Fibroblast of gingiva (primary cell): ENCODE measurements at places on chromosomes 5 and 9.

DNA sequence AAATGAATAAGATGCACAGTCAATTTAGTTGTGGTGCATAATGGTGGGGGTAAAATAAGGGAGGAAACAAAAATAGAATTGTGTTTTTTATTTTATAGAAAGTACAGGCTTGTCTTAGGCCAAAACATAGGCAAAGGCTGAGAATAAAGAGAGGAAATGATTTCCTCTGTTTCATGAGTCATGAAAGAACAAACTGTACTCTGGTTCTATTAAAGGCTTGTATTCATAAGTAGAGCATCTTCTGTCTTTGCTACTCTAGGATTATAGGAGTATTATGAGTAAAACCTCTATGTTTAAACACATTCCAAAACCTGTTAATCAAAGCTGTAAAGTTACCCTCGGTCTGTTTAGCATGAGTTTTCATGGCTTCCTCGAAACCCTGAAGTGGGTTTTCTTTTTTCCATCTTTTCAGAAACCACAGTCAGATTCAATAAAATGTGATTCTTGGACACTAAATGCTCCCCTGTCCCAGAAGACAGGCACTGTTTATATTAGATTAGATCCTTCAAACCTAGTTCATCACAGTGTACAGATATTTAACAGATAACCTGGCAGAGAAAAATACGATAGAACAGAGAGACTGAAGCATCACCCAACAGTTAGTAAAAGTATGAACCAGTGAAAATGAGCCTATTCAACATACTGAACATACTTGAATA, 473.9 kb upstream of the CYLC2 start:
- no peak for DNase-seq

DNA sequence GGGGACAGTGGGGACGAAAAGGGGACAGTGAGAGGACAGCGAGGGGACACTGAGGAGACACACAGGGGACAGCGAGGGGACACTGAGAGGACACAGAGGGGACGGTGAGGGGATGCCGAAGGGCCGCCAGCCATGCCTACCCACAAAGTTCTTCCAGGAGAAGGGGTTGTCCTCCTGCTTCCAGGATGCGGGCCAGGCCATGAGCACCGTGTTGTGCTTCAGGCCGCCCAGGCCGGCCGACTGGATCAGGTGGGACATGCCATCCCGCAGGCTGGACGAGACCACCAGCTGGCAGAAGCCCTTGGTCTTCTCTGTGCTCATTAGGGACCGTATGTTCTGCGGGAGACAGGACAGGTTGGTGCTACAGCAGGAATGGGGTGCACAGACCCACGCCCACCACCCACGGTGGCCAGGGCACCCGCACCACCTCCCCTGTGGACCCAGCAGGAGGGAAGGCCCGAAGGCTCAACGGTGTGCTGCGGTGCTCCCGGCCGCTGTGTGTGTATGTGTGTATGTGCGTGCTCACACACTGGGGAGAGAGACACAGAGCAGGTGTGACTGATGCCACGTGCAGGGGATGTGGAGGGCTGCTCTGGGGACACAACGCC, 46.6 kb downstream of the SLC12A7 start:
- no peak for DNase-seq

DNA sequence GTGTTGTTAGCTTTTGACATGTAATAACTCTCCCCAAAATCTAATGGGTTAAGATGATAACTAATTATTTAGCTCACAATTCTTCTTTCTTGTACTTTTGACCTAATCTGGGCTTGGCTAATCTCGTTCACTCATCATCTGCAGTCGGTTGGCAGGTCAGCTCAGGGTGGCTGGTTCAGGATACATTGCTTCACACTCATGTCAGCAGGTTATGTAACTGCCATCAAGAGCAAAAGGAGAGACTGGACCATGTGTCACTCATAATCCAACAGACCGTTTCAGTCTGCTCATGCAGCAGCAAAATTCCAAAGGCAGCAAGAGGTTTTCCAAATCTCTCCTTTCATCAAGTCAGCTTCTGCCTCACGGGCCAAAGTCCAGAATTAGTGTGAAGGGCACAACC, 998.4 kb upstream of the CTNND2 start:
- no peak for DNase-seq

DNA sequence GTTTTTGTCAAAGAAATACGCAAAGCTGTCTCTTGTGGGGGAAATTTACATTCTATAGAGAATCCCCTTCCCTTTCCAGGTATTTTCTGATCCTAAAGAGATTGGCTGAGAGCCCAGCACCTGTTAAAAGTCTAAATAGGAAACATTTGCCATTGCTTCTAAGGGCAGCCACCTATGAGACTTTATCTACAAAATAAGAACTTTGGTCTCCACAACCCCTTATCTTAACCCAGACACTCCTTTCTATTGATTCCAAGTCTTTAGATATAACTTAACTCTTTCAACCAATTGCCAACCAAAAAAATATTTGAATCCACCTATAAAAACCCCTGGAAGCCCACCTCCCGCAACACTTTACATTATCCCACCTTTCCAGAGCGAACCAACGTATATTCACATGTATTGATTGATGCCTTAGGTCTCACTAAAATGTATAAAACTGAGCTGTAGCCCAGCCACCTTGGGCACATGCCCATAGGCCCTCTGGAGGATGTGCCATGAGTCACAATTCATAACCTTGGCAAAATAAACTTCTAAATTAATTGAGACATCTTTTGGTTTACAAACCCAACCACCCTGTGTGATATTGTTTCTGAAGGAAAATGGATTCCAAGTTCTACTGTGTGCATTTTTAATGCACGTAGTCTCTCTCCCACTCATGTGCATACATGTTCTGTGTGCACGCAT, 211.4 kb downstream of the GAS1 start:
- peak; percentile 45 for DNase-seq

- DNase-seq, result no peak
Observed at GRCh38 chr5:177169271-177169670, 35.7 kb downstream of the NSD1 start.

DNA sequence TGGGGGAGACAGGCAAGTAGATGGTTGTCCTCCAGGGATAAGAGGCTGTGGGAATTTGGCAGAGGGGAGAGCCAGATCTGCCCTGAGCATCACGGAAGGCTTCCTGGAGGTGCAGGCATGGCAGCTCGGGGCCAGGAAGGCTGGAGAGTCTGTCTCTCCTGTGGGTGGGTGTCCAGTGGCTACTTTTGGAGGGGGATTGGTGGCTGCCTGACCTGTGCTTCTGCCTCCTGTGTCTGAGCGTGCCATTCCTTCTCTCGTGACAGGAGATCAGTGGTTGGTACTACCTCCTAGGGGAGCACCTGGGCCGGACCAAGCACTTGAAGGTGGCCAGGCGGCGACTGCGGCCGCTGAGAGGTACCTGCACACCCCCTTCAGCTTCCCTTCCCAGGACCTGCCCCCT, 33.5 kb downstream of the RGS3 start:
- no peak for DNase-seq

- DNase-seq, result peak; percentile 32
Observed at GRCh38 chr5:172839669-172840431, 5.8 kb downstream of the ERGIC1 start.

DNA sequence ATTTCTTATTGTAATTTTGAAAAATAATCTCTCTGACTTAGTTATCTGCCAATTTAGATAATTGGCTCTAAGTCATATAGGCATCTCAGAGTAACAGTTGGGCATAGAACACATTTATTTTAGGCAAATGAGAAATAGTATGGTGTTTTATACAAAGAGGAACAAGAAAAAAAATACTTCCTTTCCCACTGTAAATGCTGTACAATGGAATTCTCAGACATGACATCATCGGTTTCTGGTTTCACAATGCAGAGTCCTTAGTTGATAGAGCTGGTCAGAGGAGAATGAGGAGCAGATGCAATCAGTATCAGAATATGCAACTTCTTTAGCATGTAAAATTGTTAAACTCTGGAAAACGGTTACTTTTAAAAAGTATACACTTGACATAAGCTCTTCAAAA, 49.4 kb downstream of the PLK2 start:
- peak; percentile 59 for DNase-seq

DNA sequence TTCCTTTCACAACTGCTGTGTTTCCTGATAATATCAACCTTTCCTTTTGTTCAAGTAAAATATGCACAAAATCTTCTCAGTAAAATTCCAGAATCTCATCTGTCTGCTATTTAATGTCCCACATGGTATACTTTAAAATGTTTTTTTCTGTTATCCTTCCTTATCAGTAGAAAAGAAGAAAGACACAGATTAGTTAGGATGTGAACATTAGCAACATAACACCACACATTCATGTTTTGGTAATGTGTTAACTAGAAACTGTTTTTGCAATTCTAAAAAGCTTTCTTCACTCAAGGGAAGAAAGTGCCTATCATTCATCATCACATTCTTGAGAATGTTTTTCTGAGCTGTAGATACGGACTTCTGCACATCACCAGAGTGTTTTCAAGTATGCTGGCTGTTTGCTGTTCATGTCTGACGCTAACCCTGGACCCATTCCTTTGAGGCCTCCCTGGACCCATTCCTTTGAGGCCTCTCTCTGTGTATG, 10.5 kb upstream of the ARSB start:
- no peak for DNase-seq

GRCh38 chr5:156956321-156956720, 6.7 kb downstream of the TIMD4 start:
- no peak for DNase-seq

GRCh38 chr9:37025071-37025822, 8.8 kb downstream of the PAX5 start:
- DNase-seq, result no peak

DNA sequence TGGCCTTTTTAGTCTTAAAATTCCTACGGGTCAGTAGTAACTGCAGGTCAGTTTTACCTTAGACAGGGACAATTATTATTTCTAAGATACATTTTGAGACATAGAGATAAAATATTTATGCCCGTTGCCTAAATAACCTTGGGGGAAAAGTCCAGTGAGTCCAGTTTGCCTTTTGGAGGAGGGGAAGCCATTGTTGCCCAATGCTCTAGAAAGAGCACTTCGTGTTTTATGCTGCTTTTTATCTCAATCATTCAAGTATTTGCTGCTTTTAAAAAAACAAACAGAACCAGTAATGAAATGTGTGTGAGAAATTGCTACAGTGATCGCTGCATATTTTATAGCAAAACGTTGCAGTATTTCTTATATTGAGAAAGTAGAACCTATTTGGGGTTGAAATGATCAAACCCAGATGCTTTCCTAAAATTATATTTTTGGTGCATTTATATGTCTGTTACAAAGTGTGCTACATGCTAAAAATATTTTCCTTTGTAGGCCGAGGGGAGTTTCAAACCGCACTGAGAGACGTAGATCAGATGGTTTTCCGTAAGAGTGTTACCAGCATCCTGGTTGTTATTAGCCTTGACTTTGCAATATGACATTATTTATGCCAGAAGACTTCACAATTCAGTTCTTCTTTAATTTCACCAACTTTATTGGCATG, 266.8 kb downstream of the AOPEP start:
- peak; percentile 89 for DNase-seq

DNA sequence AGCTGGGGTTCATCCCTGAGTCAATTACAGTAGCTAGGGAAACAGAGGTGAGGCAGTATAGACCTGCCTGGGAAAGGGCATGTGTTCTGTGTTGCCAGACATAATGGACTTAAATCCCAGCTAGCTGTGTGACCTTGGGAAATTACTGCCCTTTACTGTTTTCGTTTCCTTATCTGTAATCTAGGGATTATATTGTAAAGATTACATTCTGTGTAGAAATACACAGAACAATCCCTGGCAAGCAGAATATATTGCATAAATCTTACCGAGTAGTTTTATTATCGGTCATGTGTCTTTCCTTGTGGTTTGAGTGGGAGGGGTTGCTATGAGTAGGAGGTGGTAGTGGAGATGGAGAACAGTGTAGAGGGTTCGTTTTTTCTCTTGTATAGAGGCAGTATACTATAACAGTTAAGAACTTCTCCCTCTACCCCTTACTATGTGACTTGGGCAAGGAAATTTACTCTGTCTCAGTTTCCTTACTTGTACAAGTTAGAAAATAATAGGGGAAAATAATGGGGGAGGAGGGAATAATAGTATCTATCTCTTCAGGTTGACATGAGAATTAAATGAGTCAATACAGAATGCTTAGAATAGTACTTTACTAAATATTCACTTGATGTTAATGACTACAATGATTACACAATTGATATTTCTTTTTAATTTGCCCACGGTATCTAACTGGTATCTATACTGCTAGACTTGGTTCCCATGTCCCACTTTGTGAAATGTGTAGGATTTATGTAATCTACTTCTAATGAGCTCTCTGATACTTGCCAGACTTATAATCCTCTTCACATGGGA, 7.1 kb upstream of the DMXL1 start:
- no peak for DNase-seq

GRCh38 chr9:21556581-21557427, 74.7 kb upstream of the IFNE start:
- no peak for DNase-seq

GRCh38 chr5:132260714-132261551, 3.4 kb downstream of the PDLIM4 start:
- DNase-seq, result peak; percentile 50

DNA sequence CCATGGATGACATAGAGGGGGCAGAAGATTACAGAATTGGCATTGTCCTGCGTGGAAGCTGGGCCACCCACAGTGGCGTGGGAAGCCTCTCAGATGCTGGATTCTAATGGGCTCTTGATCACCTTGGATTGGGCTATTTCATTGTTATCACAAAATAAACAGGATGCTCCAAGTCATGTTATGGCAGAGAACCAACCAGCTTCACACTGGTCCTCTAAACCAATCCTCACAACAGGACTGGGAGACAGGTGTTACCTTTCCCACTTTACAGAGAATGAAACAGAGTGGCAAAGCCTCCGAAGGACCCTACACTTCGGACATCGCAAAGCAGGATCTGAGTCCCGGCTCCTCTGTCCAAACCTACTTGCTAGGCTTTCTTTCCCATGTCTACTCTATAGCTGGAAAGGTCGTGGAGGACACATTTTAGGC, 455 bp upstream of the SMIM3 start:
- DNase-seq, result no peak

DNA sequence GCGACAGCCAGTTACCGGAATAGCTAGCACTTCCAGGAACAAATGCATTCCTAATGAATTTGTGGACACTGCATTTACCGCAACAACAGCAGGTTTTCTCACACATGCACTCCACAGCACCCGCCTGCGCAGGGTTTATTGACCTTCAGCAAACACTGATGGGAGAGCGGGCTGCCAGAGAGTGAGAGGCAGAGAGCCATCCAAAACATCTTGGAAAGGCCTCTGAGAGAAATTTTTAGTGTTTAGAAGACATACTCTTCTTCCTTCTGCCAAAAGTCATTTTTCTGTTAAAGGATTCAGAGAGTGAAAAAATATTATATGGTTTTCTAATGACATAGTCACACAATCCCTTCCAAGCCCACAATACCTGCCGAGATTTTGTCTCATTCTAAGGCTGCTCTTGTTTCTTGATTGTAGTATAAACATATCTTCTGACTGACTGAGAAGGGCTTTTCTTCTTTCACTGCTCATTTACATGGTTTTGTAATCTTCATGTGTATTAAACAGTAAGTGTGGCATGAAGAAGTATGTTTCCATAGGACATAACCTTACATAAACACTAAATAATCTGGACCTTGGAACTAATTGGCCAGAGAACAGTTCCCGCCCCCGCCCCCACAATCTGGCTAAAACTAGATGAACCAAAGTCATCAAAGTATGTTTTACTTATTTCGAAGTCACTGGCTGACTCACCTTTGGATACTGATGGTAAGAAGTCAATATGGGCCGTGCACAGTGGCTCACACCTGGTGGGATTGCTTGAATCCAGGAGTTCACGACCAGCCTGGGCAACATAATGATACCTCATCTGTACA, 432.5 kb upstream of the MEF2C start:
- no peak for DNase-seq
